Stimulated activated CD8-positive, alpha-beta memory T cell treated with anti-CD3 and anti-CD28 coated beads, Interleukin-15, amount 100 ng/mL, for 24 hours (primary cell): ENCODE measurements at places on chromosomes 7 and 10.
A peak's percentile ranks its signal among the peaks of the same experiment; 100 is the strongest.

- no peak for DNase-seq
Measured at GRCh38 chr10:93087846-93088245, 14.2 kb downstream of the CYP26A1 start.

DNA sequence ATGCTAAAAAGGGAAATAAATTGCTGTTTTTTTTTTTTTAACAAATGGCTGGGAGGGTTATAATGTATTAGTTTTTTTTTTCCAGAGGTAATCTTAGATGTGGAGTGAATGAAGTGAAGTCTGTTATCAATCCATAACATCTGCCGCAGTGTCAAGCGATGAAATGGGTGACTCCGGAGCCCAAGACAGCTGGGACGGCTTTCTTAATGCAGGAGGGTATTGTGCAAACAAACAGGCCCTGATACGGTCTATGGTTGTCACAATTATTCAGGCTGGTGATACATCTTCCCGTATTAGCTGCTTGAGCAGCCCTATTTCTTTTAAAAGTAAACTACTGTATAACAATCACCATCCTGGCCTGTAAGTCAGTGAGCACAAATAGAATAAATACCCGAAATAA, 1231.2 kb downstream of the GATA3 start:
- DNase-seq: no peak

DNA sequence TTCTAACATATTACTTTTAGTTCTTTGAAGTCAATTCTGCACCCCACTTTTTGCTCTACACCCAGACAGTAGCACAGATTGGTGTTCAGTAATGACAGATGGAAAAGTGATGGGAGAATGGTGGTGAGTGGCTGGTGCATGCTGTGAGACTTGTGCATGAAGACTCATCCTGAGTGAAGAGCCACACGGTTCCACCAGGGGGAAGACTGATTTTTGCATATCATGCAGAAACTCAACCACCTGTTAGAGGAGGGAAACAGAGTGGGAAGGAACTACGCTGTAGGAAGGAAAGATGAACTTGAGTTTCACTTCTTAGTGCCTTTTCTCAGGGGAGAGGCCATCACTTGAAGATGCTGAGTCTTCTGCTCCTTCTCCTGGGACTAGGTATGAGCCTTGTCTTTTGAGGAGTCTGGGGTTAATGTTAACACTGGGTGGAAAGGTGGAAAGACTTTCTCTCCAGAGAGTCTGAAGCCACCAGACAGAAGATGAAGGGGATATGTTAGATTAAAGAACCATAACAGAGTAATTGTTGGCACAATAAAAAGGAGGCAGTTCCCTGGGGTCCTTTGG, 9.3 kb upstream of the PRSS1 start:
- DNase-seq: no peak

- DNase-seq: no peak
Measured at GRCh38 chr7:40544221-40544723, 409.5 kb downstream of the SUGCT start.

GRCh38 chr7:111729483-111729882, 167.2 kb upstream of the IMMP2L start:
- no peak for DNase-seq

DNA sequence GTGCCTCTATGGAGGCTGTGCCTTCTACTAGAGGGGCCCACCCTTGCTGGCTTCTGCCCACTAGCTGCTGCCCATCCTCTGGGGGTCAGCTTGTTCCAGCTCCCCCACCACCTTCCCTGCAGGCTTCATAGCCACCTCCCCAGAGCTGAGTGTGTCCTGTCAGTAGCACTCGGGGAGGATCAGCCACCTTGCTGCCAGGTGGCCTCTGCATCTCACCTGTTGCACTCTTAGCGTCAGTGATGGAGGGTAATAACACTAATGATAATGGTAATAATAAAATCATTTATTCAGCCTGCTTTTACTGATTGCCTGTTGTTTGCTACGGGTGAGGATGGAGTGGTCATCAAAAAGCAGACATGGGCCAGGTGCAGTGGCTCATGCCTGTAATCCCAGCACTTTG, 377.6 kb downstream of the LRMDA start:
- no peak for DNase-seq

GRCh38 chr10:118271671-118272070, 70.5 kb downstream of the FAM204A start:
- DNase-seq: no peak

- DNase-seq: no peak
Measured at GRCh38 chr10:58700591-58700990, 187.9 kb downstream of the BICC1 start.

- peak; percentile 14 for DNase-seq
Measured at GRCh38 chr7:152894295-152895170, 135.0 kb downstream of the ACTR3B start.

DNA sequence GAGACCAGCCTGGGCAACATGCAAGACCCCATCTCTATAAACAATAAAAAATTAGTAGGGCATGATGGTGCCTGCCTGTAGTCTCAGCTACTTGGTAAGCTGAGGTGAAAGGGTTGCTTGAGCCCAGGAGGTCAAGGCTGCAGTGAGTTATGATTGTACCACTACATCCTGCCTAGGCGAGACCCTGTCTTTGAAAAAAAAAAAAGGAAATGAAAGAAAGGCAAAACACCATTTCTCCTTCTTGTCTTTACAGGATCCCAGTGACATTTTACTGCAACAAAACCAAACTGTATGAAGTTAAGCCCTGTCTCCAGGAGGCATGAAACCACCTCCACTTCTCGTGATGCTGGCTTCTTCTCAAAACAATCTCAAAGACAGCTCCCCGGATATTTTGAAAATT, 29.9 kb upstream of the PBLD start:
- no peak for DNase-seq

GRCh38 chr7:149624006-149624405, 126.4 kb upstream of the ZNF746 start:
- DNase-seq: no peak

DNA sequence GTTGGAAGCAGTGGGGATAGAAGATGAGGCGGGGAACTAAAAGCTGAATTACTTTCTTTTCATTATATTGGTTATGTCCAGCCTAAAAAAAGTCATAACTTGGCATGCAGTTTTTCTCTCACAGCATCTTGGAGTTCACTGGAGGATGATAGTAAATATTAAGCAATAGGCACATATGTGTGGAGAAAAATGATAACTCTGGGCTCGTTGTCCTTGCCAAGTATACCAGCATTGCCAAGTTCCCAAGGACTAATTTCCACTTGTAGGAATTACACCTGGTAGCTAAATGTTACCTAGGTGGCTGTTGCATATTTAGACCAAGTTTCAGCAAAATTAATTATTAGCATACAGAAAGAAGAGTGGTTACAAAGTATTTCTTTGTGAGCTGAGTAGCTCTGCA, 1007.6 kb downstream of the ANKRD7 start:
- DNase-seq: no peak

DNA sequence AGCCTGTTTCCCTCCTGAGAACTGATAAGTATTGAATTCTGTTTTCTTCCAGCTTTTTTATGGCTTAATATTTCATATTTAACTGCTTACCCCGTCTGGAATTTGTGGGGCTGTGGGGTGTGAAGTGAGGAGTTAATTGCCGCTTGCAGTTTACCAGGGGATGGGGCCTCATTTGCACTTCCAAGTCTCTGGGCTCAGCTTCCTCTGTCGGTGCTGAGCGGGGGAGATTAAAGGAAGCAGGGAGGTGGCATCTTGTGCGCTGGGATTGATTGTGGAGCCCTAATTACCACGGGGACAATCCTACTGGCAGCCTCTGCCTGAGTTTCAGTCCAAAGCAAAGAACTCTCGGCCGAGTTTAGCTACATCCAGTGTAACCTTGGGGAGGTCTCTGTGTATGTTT, 33.4 kb downstream of the ELFN1 start:
- no peak for DNase-seq

DNA sequence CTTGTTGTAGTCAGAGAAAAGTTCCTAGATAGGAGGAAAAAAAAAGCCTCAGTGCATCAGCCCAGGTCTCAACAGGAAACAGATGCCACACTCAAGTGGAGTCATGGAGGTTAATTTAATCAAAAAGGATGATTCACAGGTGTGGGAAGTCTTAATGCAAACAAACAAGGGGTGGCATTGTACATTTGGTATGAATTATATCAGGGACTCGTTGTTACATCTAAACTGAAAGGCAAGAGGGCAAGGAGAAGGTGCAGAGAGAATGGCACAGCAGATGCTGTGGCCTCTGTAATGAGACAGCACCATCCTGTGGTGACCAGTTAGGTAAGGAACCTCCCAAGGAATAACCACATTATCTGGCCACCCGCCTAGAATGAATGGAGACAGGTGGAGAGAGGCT, 133.7 kb downstream of the PTPRZ1 start:
- no peak for DNase-seq

DNA sequence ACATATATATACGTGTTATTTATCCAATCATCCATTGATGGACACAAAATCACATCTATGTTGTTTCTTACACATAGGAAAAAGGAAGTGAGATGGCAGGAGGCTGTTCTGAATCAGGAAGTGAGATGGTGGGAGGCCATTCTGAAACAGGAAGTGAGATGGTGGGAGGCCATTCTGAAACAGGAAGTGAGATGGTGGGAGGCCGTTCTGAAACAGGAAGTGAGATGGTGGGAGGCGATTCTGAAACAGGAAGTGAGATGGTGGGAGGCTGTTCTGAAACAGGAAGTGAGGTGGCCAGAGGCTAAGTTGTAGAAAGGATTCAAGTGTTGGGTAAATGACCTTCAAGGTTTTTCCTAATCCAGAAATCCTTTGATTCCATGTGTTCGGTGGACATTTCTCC, 921.5 kb downstream of the TYW1 start:
- DNase-seq: no peak

DNA sequence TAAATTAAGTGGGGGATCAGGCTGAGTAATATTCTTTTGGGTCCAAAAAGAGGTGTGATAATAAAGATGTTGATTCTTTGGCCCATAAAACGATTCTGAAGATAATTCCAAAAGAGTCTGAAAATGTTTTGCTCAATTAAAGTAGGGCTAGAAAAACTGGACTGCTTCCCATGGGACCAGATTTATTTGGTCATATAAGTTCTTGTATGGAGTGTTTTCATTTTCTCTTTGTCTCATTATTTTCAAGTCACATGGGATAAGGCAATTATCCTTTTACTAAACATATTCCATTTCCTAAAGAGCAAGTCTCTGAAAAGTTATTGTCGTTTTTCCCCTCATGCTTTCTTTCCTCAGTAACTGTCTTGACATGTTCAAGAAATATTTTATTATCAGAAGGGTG, 41.5 kb downstream of the CDK6 start:
- no peak for DNase-seq

- DNase-seq: no peak
Measured at GRCh38 chr7:159015454-159016410, 128.9 kb downstream of the VIPR2 start.

GRCh38 chr10:129730993-129731325, 233.1 kb downstream of the EBF3 start:
- DNase-seq: no peak

- no peak for DNase-seq
Measured at GRCh38 chr10:110648692-110649346, 4.7 kb downstream of the RBM20 start.

DNA sequence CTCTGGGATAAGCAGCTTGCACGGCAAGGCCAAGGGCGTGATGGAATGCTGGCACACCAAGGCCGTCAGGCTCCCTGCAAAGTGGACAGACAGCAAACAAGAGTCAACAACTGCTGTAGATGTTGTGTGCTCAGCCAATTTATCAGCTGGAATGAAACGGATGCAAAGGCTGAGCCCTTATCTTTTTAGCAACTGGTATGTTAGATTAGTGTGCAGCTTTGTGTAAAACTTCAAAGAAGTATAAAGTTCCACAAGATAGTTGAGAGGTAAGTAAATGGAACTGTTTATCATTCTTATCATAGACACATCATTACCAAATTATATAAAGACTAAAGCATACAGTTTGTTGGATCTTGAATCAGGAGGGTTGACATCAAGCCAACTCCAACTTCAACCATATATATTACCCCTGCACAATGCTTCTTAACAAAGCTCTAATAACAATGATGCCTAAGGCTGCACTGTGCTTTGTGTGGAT, 289.0 kb downstream of the TNS3 start:
- no peak for DNase-seq

- DNase-seq: no peak
Measured at GRCh38 chr10:43252166-43252782, 14.6 kb downstream of the RASGEF1A start.

GRCh38 chr7:13407911-13408310, 581.6 kb downstream of the ETV1 start:
- DNase-seq: no peak

- no peak for DNase-seq
Measured at GRCh38 chr7:75995052-75995471, 667 bp upstream of the TMEM120A start.

- no peak for DNase-seq
Measured at GRCh38 chr7:36906448-36906847, 182.2 kb upstream of the AOAH start.

DNA sequence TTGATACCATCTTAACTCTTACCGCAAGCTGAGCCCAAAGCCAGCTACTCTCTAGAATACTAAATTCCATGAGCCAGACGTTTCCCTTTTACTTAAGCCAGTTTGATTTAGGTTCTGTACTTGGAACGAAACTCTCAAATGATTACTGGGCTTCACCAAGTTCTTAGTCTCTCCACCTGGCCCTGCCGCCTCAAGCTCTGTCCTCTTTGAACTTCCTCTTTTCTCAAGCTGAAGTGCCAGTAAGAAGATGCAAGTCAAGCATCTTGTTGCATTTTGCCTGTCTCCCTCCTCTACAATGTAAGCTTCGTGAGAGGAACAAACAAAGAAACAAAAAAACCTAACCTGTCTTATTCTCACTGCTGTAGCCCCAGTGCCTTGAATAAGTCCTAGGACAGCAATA, 358.2 kb upstream of the NPVF start:
- no peak for DNase-seq

GRCh38 chr10:102236006-102236405, 5.3 kb downstream of the PITX3 start:
- DNase-seq: no peak

GRCh38 chr7:143381427-143382125, 431 bp downstream of the ZYX start:
- no peak for DNase-seq

DNA sequence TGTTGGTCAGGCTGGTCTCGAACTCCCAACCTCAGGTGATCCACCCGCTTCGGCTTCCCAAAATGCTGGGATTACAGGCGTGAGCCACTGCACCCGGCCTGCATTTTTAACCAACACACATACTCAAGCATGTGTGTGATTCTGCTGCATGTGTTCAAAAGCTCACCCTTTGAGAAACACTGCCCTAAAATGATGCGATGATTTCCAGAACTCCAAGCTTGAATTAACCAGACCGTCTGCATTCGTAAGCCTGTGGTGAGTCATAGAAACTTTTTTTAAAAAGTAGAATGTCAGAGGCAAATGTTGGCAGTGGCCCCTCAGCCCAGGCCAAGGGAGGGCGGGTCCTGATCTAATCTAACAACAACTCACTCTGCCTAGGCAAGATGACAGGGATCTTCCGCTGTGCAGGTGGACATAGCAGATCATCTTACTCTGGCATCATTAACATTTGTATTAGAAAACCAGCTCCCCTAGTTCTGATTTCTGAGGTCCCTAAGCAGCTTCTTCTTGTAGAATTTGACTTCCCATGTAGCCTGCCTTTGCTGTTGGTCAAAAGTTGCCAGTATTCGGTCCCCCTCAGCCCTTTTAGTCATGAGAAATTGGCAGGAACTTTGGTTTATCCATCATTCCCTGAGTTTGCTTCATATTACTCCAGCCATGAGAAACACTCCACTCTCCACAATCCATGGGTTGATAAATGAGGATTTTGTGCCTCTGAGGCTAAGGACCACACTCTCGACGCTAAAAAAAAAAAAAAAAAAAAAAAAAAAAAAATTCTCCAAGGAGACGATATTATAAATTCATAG, 190.4 kb downstream of the SKIDA1 start:
- DNase-seq: no peak
